Karpas-422 (cell line): ENCODE measurements at places on chromosomes 3 and 15.

GRCh38 chr15:80691575-80691974 is 3.5 kb upstream of the ABHD17C start:
- DNase-seq = no peak
- H3K4me3 ChIP-seq = no peak overlapping the region

DNA sequence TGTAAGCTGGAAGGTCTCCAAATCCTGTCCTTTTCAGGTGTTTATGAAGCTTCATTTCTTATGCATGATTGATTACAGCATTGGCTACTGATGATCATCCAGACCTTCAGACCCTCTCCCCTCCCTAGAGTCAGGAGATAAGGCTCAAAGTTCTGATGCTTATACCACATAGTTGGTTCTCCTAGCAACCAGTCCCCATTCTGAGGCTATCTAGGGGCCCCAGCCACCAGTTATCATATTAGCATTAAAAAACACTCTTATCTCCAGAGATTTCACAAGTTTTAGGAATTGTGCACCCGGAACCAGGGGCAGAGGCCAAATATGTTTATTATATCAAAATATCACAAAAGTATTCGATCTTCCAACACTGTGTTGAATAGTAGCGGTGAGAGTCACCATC is 953.1 kb downstream of the FHIT start:
- no peak for DNase-seq
- H3K4me3 ChIP-seq = no peak overlapping the region
- no peaks in the 10 kb centered on the region for H3K36me3 ChIP-seq
- H3K27ac ChIP-seq = no peak overlapping the region
- H3K4me1 ChIP-seq = no peaks in the 10 kb centered on the region

DNA sequence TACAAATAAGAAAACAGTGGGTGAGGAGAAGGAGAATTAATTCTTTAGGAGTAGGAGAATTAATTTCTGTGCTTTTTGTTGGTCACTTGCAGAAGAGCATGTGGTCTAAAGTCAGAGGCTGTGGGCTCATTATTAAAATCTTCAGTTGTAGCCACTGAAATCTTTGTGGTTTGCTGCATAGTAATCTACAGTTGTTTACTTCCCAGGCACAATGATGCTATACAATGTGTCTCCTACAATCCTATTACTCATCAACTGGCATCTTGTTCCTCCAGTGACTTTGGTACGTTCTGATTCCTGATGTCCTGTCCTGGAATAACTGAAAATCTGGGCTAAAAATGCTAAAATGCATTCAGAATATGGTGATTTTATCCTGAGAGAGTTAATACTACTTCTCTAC is 21.0 kb downstream of the IFT122 start:
- no peak overlapping the region for H3K27ac ChIP-seq
- no peaks in the 10 kb centered on the region for H3K27me3 ChIP-seq
- no peak overlapping the region for H3K4me3 ChIP-seq

DNA sequence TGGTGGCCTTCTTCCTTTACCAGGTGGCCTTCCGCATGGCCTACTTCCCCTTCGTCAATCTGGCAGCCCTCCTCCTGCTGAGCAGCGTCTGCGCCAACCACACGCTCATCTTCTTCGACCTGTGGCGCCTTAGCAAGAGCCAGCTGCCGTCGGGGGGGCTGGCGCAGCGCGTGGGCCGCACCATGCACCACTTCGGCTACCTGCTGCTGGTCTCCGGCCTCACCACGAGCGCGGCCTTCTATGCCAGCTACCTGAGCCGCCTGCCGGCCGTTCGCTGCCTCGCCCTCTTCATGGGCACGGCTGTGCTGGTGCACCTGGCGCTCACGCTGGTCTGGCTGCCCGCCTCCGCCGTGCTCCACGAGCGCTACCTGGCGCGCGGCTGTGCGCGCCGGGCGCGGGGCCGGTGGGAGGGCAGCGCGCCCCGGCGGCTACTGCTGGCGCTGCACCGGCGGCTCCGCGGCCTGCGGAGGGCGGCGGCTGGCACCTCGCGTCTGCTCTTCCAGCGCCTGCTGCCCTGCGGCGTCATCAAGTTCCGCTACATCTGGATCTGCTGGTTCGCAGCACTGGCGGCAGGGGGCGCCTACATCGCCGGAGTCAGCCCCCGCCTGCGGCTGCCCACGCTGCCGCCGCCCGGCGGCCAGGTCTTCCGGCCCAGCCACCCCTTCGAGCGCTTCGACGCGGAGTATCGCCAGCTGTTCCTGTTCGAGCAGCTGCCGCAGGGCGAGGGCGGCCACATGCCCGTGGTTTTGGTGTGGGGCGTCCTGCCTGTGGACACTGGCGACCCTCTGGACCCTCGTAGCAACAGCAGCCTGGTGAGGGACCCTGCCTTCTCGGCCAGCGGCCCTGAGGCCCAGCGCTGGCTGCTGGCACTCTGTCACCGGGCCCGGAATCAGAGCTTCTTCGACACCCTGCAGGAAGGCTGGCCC is 9.9 kb downstream of the DISP2 start:
- H3K27me3 ChIP-seq = no peaks in the 10 kb centered on the region
- H3K36me3 ChIP-seq = no peaks in the 10 kb centered on the region
- DNase-seq = peak; percentile 97
- H3K4me1 ChIP-seq = peaks cover 16% of the 10 kb centered on the region
- no peak overlapping the region for H3K27ac ChIP-seq

- H3K4me3 ChIP-seq = no peak overlapping the region
- no peak for DNase-seq
- no peaks in the 10 kb centered on the region for H3K27me3 ChIP-seq
Measured at GRCh38 chr3:95319921-95320494, 1257.1 kb downstream of the NSUN3 start.

DNA sequence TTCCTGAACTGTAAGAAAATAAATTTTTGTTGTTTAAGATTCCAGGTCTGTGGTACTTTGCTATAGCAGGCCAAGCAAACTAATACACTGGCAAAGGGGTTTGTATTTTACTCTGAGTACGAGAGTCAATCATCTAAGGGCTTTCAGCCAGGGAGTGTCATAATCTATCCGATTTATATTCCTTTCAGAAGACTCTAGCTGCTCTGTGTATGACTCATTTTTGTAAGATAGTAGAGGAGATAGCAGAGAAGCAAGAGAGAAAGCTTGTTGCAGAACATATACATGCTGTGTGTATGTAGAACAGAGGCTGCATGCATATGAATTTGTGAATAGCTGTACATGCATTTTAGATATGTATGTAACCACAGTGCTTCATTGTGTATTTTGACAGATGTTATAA is 577.9 kb upstream of the EPHA6 start:
- H3K4me1 ChIP-seq = no peaks in the 10 kb centered on the region
- H3K4me3 ChIP-seq = no peak overlapping the region
- H3K27me3 ChIP-seq = no peaks in the 10 kb centered on the region
- no peak for DNase-seq
- H3K36me3 ChIP-seq = no peaks in the 10 kb centered on the region

DNA sequence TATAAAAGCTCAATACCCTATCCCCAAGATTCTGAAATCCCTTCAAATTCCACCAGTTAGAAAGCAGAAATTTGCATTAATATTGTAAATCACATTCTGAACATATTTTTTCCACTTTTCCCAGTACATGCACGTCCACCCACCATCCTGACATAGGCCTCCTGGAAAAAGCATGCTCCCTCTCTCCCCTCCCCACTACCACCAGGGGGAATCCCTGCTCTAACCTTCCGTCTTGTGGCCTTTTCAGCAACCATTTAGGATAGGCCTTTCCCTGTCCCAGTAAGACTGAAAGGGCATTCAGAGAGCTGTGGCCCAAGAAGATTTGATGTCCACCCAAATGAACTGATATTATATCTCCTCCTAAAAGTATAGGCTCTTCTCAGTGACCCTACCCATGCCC is 182.1 kb downstream of the ARRDC4 start:
- no peak overlapping the region for H3K4me3 ChIP-seq
- H3K4me1 ChIP-seq = peaks cover 5% of the 10 kb centered on the region
- no peaks in the 10 kb centered on the region for H3K27me3 ChIP-seq
- no peaks in the 10 kb centered on the region for H3K36me3 ChIP-seq
- H3K27ac ChIP-seq = no peak overlapping the region
- DNase-seq = peak; percentile 35

DNA sequence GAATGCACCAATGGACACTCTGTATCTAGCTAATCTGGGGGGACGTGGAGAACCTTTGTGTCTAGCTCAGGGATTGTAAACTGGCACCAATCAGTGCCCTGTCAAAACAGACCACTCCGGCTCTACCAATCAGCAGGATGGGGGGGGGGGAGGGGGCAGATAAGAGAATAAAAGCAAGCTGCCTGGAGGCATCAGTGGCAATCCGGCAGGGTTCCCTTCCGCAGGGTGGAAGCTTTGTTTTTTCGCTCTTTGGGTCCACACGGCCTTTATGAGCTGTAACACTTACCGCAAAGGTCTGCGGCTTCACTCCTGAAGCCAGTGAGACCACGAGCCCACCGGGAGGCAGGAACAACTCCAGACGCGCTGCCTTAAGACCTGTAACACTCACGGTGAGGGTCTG is 827.1 kb downstream of the PLOD2 start:
- no peaks in the 10 kb centered on the region for H3K27me3 ChIP-seq
- no peaks in the 10 kb centered on the region for H3K4me1 ChIP-seq
- no peak overlapping the region for H3K4me3 ChIP-seq
- no peak for DNase-seq

GRCh38 chr15:63370764-63371163 is 10.9 kb downstream of the CA12 start:
- H3K27me3 ChIP-seq = no peaks in the 10 kb centered on the region
- H3K4me1 ChIP-seq = no peaks in the 10 kb centered on the region; the same call in 1 of the 2 replicates
- H3K27ac ChIP-seq = no peak overlapping the region
- no peak overlapping the region for H3K4me3 ChIP-seq
- DNase-seq = no peak
- no peaks in the 10 kb centered on the region for H3K36me3 ChIP-seq
